ENCODE measurements at places on chromosomes 16 and 17.

DNA sequence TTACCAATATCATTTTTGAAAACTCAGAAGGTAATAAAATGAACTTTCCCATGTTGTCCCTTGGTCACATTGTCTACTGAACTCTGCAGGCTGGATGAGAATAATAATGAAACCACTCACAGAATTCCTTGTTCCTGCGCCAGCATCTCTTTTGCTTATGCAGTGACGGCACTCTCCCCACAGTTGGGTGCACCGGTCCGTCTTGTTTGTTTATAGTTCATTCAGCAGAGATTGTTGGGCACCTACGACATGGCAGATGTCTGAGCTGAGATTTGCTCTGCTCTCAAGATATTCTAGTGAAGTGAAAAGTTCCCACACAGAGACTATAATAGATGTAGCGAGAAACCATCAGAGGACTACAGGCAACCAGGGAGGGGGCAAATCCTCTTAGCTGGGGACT is 375.7 kb upstream of the CDH11 start:
- no peak for DNase-seq

- no peak for DNase-seq
Observed at GRCh38 chr16:78762222-78762621, 662.8 kb downstream of the WWOX start.

DNA sequence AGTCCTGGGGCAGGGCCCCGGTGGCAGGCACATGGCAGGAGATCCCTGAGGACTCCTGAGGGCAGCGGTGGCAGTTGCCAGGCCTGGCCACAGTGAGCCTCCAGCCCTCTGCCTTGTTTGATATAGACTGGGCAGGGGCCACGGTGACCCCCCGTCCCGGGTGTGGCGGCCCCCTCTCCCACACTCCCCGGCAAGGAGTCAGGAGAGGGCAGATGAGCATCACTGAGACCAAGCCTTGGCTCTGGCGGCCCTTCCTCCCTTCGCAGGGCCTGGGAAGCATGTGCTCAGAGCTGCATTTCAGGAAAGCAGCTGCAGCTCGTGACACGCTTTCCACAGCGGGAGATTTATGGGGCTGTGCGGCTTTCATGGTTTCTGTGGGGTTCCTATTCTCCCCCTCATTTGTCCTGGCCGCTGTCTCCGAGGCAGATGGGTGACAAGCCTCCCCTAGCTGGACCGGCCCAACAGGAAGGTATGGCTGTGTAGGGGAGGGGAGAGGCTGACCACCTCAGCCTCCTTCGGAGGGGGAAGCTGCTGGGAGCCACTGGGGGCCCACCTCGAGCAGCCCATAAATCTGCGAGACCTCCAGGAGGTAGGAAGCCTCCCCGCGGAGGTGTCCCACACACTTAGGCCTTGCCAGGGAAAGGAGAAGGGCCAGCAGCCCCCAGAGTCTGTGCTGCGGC is 211.4 kb downstream of the NTN1 start:
- no peak for DNase-seq

- DNase-seq, result peak; percentile 54
Observed at GRCh38 chr16:50537533-50538290, 10.5 kb upstream of the NKD1 start.

- DNase-seq, result no peak
Observed at GRCh38 chr16:9154567-9155410, 63.3 kb downstream of the HAPSTR1 start.
